Endodermal cell (in vitro differentiated cells): ENCODE measurements at places on chromosomes 13 and 19. TPM values are rescaled to one million over a fixed set of nuclear protein-coding genes. Genes with fewer than 3 reads are reported as not detected.

DNA sequence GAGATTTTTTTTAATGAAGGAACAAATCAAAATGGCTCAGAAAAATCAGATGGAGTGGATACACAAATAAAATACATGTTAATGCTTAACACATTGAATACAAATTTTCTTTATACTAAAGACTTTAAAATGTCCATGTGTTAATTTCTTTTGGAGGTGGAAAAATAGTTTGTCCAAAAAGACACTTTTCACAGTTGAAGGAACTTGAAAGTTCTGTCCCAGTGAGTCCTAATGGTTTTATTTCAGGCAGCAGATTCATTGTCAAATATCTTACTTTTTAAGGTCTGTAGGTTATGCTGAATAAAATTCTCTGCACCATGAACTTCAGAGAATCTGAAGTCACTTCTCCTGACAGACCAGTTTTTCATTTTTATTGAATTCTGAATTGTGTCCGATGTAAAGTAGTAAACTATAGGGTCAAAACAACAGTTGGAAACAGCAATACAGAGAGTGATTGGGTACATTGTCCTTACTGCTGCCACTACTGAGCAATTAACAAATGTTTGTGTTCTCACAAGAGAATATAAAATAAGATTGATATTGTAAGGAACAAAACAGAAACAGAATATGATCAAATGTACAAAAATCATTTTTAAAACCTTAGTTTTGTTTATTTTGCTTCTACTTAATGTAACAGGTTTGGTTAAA lies 1.6 kb downstream of the LPAR6 start:
- H3K36me3 ChIP-seq: no peaks in the 10 kb centered on the region
- H3K4me3 ChIP-seq: peak overlapping the region; percentile 90
- peaks cover 2% of the 10 kb centered on the region for H3K4me1 ChIP-seq
- H3K27ac ChIP-seq: peak overlapping the region; percentile 8

- no peak overlapping the region for H3K4me3 ChIP-seq
- no peaks in the 10 kb centered on the region for H3K27me3 ChIP-seq
- no peak for DNase-seq
- H3K36me3 ChIP-seq: peaks cover 10% of the 10 kb centered on the region
- no peak overlapping the region for H3K27ac ChIP-seq
- no peaks in the 10 kb centered on the region for H3K4me1 ChIP-seq
These were observed 57.6 kb downstream of the MICU2 start for GRCh38 chr13:21546372-21546771.

DNA sequence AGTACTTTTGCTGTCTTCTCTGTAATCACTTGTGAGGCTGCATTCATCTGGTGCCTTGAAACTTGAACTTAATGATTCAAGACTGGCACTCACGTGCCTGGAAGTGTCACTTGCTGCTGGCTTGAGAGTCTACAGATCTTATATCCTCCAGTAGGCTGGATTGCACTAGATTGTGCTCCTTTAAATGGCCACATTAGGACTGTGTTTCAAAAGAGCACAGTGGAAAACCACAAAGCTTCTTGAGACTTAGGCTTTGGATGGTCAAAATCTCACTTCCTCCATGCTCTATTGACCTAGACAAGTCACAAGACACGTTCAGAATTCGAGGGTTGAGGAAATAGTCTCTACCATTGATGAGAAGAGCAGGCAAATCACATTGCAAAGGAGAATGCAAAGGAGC lies 1278.8 kb upstream of the MIR17HG start:
- no peak for DNase-seq
- H3K27me3 ChIP-seq: no peaks in the 10 kb centered on the region
- H3K4me1 ChIP-seq: no peaks in the 10 kb centered on the region
- H3K27ac ChIP-seq: no peak overlapping the region
- no peaks in the 10 kb centered on the region for H3K36me3 ChIP-seq
- H3K4me3 ChIP-seq: no peak overlapping the region

The SLITRK5 gene
- 0.25 and 0.35 TPM in 2 replicates for total RNA-seq

GRCh38 chr19:47447470-47448359 lies 24.0 kb downstream of the SLC8A2 start:
- no peaks in the 10 kb centered on the region for H3K4me1 ChIP-seq
- H3K36me3 ChIP-seq: no peaks in the 10 kb centered on the region
- H3K27me3 ChIP-seq: peaks cover 64% of the 10 kb centered on the region
- H3K27ac ChIP-seq: no peak overlapping the region

The FXYD7 gene
- 0.79 and 1.1 TPM in 2 replicates for total RNA-seq

DNA sequence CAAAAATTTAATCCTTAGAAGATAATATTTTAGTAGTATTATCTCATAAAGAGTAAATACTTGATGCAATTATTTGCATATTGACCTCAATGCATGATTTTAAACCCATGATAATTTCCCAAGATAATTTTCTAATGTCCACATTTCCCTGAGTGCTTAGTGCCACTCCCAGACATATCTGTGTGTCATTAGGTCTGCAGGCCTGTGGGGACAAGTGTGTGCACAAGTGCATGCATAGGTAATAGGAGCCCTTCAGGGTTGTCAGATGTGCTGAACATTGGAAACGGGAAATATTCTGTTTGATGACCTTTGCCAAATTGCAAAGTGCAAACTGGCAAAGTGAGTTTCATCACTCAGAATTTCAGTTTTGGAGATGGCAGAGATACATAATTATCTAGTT lies 369.9 kb downstream of the KLF5 start:
- DNase-seq: no peak
- H3K27ac ChIP-seq: no peak overlapping the region
- no peaks in the 10 kb centered on the region for H3K27me3 ChIP-seq
- H3K4me1 ChIP-seq: no peaks in the 10 kb centered on the region

- DNase-seq: no peak
- H3K4me3 ChIP-seq: peak overlapping the region; percentile 88
- no peaks in the 10 kb centered on the region for H3K4me1 ChIP-seq
These were observed 776 bp upstream of the LENG1 start for GRCh38 chr19:54160182-54160811.

- H3K4me1 ChIP-seq: no peaks in the 10 kb centered on the region
- no peaks in the 10 kb centered on the region for H3K27me3 ChIP-seq
- peaks cover 59% of the 10 kb centered on the region for H3K36me3 ChIP-seq
These were observed 10.4 kb downstream of the DEDD2 start for GRCh38 chr19:42206871-42207755.

The PGLYRP2 gene
- total RNA-seq: not detected in 3 replicates

DNA sequence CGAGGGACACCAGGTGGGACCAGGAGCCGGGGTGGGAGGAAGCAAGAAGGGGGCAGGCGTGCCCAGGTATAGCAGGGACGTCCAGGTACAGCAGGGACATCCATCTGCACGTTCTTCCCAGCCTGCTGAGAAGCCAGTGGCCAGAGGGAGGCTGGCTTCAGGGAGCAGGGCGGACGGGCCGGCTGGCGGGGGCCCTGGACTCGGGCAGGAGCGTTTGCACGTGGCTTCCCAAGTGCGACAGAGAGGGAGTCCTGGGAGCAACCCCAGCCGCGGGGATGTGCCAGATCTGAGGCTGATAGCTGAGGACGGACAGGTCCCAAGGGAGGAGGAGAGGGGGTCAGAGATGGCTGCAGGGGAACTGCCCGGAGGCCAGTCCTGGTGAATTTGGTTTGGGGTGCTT lies 36.7 kb downstream of the MYO9B start:
- no peaks in the 10 kb centered on the region for H3K27me3 ChIP-seq
- H3K4me3 ChIP-seq: no peak overlapping the region
- H3K4me1 ChIP-seq: no peaks in the 10 kb centered on the region

GRCh38 chr19:3095441-3096191 lies 1.5 kb downstream of the GNA11 start:
- peak overlapping the region; percentile 88 for H3K4me3 ChIP-seq
- H3K36me3 ChIP-seq: no peaks in the 10 kb centered on the region
- H3K4me1 ChIP-seq: peaks cover 7% of the 10 kb centered on the region
- H3K27ac ChIP-seq: no peak overlapping the region

DNA sequence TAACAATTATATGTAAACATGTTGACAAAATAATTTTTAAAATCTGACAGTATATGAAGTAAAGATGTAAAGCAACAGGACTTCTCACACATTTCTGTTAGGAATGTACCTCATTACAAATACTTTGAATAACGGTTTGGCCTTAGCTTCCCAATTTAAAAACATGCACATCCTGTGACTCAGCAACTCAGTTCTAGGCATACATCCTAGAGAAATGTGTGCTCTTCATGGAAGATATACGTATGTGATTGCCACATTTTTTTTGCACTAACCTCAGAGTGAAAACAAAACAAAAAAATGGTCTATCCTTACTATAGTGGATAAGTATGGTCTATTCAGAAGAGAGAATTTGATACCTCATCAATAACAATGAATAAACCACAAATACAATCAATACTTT lies 314.6 kb downstream of the LIG4 start:
- H3K4me3 ChIP-seq: no peak overlapping the region
- H3K4me1 ChIP-seq: no peaks in the 10 kb centered on the region
- no peaks in the 10 kb centered on the region for H3K36me3 ChIP-seq
- no peak for DNase-seq

The GRK1 gene
- 1.4 and 1.7 TPM in 2 replicates for total RNA-seq

DNA sequence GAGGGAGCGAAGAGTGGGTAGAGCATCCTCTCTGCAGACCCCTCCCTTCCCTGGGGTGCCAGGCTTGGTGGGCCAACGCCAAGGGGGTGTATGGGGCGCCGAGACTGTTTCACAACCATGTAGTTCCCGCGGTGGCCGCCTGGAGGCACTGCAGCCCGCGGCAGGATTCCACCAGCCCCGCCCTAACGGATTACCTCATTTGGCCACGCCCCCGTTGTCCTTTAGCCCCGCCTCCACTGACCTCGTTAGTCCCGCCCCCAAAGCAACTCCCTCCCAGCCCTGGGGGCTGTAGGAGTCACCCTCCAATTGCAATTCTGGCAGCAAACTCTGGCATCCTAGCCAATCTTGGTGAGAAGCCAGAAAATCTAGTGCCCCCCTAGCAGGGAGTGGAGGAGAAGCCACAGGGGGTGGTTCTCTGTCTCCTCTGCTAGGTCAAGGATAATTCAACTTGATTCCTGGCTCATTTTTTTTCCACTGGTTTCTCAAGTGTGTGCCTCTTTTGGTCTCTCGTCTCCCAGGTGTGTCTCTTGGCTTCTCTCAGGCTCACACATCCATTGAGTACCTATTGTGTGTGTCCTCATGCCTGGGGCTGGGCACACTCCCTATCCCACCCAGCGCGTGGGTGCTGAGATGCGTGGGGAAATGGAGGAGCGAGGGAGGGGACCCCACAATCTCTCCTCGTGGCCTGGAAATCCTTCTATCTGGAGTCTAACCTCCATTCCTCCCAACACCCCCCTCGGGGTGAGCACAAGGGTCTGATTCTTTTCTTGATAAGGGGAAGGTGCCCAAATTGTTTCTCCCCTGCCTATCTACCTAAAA lies 2.0 kb downstream of the OLFM2 start:
- no peaks in the 10 kb centered on the region for H3K4me1 ChIP-seq
- H3K36me3 ChIP-seq: no peaks in the 10 kb centered on the region
- DNase-seq: peak; percentile 97
- H3K27me3 ChIP-seq: peaks cover 20% of the 10 kb centered on the region
- H3K4me3 ChIP-seq: no peak overlapping the region

DNA sequence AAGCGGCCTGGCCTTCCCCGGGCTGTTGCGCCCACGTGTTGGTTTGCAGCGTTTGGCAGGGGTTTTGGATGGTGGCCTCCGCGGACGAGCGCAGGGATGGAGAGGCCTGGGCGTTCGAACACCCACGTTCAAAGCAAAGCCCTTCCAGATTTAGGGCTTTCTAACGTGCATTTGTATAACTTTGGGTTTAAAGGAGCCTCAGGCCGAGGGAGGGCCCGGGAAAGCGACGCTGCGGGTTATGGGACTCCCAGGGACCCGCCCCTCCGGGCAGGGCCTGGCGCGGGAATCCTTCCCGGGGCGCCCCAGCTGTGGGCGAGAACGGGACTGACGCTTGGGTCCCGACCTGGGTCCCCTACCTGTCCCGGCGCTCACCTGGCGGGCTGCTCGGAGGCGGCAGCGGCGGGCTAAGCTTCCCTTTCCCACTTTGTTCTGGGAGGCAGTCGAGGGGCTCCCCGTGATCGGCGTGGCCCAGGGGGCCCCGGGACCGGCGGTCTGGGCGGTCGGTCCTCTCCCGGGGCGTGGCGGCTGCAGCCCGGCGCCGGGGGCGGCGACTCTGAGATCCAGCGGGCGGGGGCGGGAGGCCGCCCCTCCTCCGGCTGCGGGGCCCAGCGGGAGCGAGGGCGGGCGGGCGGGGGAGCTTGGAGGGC lies at the start of gene FBXO17:
FBXO17 (minus strand) TSS at position 529 of the 647 bp plus-strand sequence. CDS start 25,423 bp downstream, outside the sequence.
- H3K27ac ChIP-seq: no peak within 1 kb of the TSS
- peak; percentile 85 for DNase-seq
- no peaks in the 10 kb centered on the region for H3K27me3 ChIP-seq
- peak within 1 kb of the TSS; percentile 82 for H3K4me3 ChIP-seq

- no peak overlapping the region for H3K4me3 ChIP-seq
- H3K36me3 ChIP-seq: no peaks in the 10 kb centered on the region
- no peaks in the 10 kb centered on the region for H3K4me1 ChIP-seq
- no peak for DNase-seq
These were observed 195.8 kb downstream of the HS6ST3 start for GRCh38 chr13:96285729-96286128.

- H3K27ac ChIP-seq: no peak overlapping the region
- H3K27me3 ChIP-seq: peaks cover 5% of the 10 kb centered on the region
- H3K4me1 ChIP-seq: no peaks in the 10 kb centered on the region
- H3K4me3 ChIP-seq: no peak overlapping the region
These were observed 426.1 kb downstream of the TSHZ3 start for GRCh38 chr19:30923096-30923495.

GRCh38 chr13:48772908-48773307 lies 119.2 kb downstream of the CYSLTR2 start:
- H3K36me3 ChIP-seq: no peaks in the 10 kb centered on the region
- no peak overlapping the region for H3K4me3 ChIP-seq
- no peaks in the 10 kb centered on the region for H3K27me3 ChIP-seq
- DNase-seq: no peak
- no peaks in the 10 kb centered on the region for H3K4me1 ChIP-seq

DNA sequence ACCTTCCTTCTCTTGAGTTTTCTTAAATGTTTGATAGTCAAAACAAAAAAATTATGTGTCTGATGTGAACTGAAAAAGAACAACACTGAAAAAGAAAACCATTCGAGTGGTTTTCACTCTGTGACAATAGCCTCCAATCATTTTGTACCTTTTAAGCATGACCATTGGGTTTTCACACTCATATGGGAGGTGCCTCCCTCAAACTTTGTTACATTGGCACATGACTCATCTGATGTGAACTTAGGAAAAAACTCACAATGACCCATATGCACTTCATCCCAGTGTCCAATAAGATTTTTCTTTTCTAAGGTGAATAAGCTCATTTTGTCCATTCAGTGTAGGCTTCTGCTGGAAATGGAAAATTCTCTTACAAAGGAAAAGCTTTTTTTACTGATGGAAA lies 66.6 kb upstream of the XPO4 start:
- H3K4me1 ChIP-seq: no peaks in the 10 kb centered on the region
- no peak overlapping the region for H3K27ac ChIP-seq
- H3K27me3 ChIP-seq: no peaks in the 10 kb centered on the region
- peaks cover 21% of the 10 kb centered on the region for H3K36me3 ChIP-seq
- H3K4me3 ChIP-seq: no peak overlapping the region

GRCh38 chr19:42276821-42277220 lies 7.8 kb downstream of the CIC start:
- no peak for DNase-seq
- no peaks in the 10 kb centered on the region for H3K27me3 ChIP-seq
- H3K36me3 ChIP-seq: peaks cover 16% of the 10 kb centered on the region
- peaks cover 7% of the 10 kb centered on the region for H3K4me1 ChIP-seq

The PCDH20 gene
- 4.0 and 4.3 TPM in 2 replicates for total RNA-seq
